RCC 7860 (cell line): ENCODE measurements at places on chromosomes 3 and 15.
A peak's percentile ranks its signal among the peaks of the same experiment; 100 is the strongest.

DNA sequence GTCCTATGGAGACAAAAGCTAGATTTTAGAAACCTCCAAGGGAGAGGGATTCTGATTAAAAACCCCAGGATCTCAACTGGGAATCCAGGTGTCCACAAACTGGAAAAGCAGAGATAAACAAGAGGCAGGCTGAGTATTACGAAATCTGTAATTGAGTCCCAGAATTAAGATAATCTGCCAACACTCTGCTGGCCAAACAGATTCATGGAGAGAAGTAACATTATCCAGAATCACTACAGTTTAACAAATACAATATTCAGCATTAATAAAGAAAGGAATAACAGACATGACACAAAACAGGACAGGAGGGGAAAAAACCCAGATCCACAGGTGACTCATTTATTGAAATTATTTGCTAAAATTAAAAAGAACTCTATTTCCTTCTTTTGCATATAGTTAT lies 227.2 kb upstream of the NANOGP8 start:
- DNase-seq: no peak

DNA sequence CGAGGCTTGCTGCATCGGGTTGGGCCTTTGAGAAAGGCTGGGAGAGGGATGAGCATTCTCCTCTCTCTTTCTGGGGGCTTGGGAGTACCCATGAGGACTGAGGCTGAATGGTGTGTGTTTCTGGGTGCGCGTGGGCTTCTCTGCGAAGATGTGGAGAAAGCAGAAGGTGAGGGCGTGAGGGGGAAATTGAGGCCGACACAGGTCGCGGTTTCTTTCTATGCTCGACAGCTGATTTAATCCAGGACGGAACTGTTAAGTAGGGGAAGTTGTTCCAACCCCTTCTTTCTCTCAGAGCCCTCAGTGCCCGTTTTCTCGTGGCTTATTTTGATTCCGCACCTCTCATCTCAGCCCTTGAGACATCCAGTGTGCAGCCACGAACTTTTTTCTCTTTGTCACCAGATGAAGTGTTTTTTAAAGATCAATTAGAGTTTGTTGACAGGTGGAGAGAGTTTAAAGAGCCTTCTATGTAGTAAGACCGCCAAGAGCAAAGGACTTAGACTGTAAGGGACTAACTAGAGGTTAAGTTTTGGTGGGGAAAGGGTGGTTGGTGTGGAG lies 711 bp downstream of the STARD9 start:
- DNase-seq: no peak

GRCh38 chr3:193271101-193271840 lies 30.2 kb downstream of the PLAAT1 start:
- DNase-seq: no peak

- DNase-seq: no peak
Measured at GRCh38 chr15:78811124-78811824, at the start of gene ADAMTS7. Gene ADAMTS7 (minus strand): TSS chr15:78811464. CDS start chr15:78811220, 244 bp downstream.

- no peak for DNase-seq
Measured at GRCh38 chr15:58403581-58403980, 28.2 kb upstream of the LIPC start.

DNA sequence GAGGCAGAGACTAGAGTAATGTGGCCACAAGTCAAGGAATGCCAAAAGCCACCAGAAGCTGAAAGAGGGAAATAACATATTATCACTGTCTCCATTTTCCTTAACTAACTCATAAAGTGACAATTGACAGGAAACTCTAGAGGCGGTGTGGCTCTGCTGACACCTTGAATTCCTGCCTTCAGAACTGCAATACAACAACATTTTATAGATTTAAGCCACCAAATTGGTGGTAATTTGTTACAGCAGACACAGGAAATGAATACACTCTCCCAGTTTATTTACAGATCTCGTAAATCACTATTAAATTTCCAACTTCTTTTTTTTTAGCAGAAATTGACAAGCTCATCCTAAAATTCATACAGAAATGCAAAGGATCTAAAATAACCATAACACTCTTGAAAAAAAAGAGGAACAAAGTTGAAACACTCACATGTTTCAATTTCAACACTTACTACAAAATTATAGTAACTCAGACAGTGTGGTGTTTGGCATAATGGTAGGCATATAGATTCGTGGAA lies 449.9 kb downstream of the OTOL1 start:
- DNase-seq: no peak

DNA sequence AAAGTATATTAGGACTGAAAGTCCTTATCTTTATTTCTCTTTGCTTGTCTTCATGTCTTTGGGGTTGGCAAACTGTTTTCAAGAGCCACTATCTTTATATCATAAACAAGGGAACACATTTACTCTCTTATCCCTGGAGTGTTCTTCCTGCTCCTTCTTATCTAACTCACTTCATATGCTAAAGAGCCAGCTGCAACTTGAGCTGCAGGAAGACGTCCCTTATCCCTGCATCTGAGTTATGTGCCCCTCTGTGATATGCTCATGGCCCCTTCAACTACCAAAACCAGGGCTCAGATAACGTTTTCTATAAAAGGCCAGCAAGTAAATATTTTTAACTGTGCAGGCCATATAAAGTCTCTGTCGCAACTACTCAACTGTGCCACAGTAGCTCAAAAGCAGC lies 137.0 kb upstream of the CRBN start:
- DNase-seq: no peak

DNA sequence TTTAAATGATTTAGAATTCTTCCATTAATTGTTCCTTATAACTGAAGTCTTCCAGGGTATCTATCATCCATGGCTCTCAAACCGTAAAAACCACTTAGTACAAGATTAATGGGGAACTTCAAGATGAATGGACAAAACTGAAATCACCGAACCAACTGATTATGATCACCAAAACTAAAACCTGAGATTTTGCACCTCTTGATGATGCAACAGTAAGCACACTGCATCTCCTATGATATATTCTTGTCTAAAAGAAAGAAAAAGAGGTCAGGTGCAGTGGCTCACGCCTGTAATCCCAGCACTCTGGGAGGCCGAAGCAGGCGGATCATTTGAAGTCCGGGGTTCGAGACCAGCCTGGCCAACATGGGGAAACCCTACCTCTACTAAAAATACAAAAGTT lies 3.6 kb upstream of the ISY1 start:
- DNase-seq: no peak

- DNase-seq: no peak
Measured at GRCh38 chr3:51617597-51617996, 53.5 kb upstream of the TEX264 start.

DNA sequence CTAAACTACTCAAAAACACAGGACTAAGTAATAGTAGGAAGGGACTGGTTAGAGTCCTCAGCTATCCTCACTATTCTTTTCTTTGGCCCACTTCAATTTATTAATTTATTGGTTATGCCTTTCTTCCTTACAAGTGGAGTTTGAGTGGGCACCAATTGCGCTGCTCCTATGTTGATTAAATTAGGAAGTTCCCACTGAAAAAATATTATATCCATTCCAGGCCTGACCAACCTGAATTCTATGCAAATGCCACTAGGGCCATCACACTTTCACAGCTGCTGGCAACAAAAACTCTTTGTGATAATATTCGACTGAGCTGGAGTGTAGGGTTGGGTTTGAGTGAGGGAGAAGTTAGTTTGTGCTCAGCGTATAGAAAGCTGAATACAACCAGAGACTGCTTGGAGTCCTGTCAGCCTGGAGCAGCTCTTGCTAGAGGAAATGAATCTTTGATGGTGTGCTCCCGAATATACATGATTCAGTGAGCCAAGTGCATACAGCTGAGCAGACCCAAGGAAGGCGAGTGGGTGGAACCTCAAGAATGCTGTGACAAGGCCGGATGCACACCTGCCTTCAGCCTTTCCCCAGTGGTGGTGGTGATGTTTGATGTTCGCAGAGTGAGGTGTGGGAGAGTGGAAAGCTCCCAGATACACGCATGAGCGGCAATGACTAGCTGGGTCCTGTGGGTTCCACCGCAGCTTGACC lies 1.5 kb downstream of the ARHGEF3 start:
- no peak for DNase-seq

- no peak for DNase-seq
Measured at GRCh38 chr3:25662736-25663320, 1.9 kb downstream of the TOP2B start.

DNA sequence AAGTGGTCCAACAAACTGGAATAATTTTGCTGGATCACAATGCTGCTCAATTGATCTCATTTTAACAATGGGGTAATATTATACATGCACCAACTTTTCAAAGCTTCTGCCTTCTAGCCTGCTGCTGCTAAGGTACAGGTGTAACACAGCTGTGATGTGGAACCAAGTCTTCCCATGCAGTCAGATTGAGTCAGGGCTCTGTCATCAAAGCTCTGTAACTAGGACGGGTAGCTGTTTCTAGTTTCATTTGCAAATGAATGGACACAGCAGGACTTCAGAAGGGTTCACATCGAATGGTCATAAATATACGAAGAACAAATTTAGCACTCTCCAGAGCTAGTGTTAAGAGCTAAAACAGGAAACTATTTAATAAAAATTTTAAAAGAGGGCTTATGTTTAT lies 189.2 kb downstream of the USP13 start:
- no peak for DNase-seq

DNA sequence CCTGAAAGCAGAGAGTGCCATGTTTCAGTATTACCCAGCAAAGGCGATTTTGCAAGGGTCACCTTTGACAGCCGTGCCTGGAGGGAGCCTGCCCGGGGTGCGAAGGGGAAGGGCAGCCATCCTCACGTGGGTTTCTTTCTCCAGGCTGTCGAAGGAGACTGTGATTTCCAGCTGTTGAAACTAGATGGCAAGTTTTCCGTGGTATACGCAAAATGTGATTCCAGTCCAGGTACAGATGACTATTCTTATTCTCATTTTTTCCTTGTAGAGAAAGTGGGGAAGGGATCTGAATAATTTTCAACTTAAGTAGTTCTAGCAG lies 3.4 kb downstream of the AHSG start:
- DNase-seq: no peak

- DNase-seq: no peak
Measured at GRCh38 chr15:52710050-52710707, 31.0 kb upstream of the ATOSA start.

DNA sequence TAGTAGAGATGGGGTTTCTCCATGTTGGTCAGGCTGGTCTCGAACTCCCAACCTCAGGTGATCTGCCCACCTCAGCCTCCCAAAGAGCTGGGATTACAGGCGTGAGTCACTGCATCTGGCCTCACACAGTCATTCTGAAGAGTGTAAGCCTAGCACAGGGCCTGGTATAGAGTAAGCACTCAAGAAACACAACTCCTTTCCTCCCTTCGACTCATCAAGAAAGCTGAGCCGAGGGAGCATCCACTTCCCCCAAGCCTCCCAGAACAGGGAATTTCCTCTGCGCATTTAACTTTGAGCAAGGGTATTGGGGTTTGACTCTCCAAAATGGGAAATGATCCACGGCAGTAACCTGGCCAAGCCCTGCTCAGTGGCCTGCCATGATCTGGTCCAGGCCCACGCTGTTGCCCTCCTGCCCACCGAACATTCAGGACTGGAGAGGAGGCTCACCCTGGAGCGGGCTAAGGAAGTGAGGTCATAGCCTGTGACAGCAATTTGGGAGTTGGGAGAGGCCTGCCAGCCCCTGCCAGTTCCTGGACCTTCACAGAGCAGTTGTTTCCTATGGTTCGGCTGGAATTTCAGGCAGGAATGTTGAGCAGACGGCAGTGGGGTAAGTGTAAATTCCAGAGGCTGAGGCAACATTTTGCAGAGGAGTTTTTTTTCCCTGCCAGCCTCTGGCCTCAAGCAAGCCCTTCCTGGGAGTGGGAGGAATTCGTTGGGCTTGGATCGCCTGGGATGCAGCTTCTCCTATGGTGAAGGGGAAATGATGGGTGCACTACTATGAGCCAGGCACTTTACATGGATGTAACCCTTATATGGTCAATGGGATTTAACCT lies 21.2 kb upstream of the SMAD3 start:
- DNase-seq: peak; percentile 90

GRCh38 chr15:66657185-66658020 lies 44.6 kb upstream of the SMAD6 start:
- no peak for DNase-seq

DNA sequence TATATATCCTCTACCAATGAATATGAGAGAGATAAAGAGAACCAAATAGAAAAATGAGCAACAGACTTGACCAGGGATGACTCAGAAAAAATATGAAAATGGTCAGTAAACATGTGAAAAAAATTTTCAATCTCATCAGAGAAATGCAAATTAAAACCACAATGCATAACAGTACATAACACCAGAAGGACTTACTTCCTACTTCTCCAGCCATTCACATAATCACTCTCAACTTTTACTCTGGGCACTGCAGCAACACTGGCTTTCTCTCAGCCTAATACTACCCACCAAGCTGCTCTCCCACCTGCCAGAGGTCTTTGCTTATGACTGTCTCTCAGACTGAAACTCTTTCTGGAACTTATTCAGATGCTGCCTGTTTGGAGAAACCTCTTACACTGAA lies 49.4 kb downstream of the DPH6 start:
- DNase-seq: no peak

DNA sequence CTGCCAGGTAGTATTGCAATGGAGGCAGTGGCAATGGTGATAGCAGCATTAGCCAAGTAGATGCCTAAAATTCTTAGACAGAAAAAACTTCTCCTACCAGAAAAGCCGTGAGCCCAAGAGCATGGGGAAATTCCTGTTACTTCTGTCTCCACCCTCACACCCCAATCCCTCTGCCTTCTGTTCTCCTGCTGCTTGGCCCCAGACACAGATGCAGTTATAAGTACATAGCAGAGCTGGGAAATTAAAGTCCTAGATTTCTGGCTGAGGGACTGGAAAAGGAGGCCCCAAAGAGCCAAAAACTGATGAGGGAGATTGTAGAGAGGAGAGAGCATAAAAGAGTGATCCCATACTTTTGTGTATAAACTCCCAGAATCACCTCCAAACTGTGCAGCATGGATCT lies 166.9 kb downstream of the SMAD6 start:
- DNase-seq: no peak

DNA sequence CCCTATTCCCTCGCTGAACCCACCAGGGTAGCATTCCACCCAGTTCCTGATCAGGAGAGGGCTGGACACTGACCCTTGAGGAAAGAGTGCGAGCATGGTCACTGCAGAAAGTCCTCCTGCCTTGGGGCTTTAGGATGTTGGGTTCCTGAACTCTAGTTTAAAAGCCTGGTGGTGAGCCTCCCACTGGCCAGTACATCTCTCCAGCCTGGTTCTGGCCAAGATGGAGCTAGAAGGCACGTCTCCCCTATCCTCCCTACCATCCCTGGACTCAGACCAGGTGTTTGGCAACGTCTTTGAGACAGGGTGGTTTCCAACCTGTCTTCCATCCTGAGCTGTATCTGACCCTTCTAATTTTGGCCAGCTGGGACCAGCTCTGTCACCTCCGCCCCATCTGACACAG lies 31.4 kb downstream of the NBEAL2 start:
- DNase-seq: no peak

DNA sequence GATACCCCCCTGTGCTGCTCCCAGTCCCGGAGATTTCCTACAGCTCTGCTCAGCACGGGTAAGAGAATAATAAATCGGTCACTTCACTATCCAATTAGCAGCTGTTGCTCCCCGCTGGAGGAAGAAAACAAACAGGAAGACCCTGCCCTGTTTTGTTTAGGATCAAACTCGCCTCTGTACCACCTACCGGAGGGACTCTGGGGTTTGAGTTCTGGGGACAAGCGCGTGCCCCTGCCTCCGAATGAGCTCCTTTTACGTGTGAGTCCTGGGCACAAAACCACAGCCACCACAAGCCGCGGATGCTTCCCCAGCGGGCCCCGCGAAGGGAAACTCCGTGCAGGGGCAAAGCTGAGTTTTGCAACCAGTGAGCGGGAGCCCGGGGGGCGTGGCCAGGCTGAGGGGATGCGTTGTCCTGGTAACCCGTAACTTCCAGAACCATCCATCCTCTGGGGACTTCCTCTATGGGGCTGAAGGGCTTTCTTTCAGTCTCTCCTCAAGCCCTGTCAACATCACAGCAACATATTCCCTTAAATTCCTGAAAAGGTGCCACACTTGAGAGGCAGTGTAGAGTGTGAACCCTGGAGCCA lies 315.7 kb upstream of the PROK2 start:
- no peak for DNase-seq
